ENCODE measurements at places on chromosomes 7 and 10. TPM values are rescaled to one million over a fixed set of nuclear protein-coding genes. Genes with fewer than 3 reads are reported as not detected.

DNA sequence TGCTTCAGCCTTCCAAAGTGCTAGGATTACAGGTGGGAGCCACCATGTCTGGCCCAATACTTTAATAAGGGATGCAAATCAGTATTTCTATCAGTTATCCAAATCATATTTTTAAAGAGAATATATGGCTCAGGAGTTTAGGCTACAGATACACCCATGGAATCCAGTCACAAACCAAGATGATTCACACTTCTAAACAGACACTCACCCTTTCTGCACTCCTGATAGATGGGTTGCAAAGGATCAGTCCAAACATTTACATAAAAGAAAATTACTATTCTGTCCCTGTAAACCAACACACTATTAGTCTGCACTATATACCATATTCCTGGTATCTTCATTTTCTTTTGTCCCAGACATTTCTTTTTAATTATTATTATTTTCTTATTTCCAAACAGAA, 2.2 kb downstream of the MORN4 start:
- DNase-seq = no peak
- H3K4me3 ChIP-seq = no peak overlapping the region
- no peaks in the 10 kb centered on the region for H3K36me3 ChIP-seq

DNA sequence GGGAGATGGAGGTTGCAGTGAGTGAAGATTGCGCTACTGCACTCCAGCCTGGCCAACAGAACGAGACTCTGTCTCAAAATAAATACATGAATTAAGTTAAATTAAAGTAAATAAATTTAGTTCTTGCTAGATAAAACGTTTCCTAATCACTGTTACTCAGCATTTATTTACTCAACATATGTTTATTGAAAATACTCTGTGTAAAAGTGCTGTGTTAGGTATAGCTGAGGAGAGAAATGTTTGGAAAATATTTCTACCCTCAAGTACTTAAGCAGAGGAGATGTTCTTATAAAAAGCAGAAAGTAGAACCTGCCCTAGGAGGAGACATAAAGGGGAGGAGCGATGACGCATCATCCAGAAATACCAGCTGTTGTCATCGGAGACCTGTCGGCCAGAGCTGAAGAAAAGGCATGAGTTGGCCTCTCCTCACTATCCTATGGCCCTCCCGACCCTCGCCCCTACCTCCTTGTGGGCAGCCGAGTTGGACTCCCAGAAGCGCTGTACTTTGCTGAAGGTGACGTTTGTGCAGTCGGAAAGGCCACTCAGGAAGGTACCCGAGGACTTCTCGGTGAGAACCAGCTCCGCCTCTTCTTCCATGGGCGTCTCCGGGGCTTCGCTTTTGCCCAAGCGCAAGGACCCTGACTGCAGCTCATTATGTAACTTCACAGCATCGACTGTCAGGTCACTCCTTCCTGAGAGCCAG, 1.1 kb downstream of the RRP12 start:
- DNase-seq = no peak
- peaks cover 6% of the 10 kb centered on the region for H3K4me1 ChIP-seq
- H3K36me3 ChIP-seq = no peaks in the 10 kb centered on the region
- peak overlapping the region; percentile 82 for H3K4me3 ChIP-seq
- no peaks in the 10 kb centered on the region for H3K27me3 ChIP-seq

DNA sequence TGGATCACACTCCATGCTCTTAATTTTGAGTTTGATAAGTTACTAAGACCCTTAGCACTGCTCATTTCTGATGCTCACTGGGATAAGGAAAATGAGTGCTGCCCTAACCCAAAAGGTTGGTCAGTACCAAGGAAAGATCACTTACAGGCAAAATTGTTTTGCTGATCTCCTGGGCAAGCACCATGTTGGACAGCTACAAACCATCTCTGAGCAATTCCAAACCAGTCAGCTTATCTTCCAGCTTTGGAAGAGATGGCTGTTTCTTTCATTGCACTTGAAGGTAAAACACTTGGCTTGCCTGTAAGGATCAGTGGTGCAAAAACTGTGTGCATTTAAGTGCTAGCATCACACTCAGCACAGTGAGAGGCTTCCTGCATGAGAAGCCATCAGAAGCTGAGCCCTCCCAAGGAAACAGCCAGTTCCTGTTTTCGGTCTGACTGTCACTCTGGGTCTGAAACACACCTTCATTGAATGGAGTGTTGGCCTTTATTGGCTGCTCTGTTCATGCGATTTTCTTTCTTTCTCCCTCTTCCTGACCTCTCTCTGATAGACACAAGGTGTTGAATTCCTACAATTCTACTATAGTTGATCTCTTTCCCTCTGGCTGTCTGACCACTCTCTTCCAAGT, 126.4 kb upstream of the GHITM start:
- DNase-seq = no peak
- H3K36me3 ChIP-seq = no peaks in the 10 kb centered on the region
- H3K27me3 ChIP-seq = peaks cover 4% of the 10 kb centered on the region

DNA sequence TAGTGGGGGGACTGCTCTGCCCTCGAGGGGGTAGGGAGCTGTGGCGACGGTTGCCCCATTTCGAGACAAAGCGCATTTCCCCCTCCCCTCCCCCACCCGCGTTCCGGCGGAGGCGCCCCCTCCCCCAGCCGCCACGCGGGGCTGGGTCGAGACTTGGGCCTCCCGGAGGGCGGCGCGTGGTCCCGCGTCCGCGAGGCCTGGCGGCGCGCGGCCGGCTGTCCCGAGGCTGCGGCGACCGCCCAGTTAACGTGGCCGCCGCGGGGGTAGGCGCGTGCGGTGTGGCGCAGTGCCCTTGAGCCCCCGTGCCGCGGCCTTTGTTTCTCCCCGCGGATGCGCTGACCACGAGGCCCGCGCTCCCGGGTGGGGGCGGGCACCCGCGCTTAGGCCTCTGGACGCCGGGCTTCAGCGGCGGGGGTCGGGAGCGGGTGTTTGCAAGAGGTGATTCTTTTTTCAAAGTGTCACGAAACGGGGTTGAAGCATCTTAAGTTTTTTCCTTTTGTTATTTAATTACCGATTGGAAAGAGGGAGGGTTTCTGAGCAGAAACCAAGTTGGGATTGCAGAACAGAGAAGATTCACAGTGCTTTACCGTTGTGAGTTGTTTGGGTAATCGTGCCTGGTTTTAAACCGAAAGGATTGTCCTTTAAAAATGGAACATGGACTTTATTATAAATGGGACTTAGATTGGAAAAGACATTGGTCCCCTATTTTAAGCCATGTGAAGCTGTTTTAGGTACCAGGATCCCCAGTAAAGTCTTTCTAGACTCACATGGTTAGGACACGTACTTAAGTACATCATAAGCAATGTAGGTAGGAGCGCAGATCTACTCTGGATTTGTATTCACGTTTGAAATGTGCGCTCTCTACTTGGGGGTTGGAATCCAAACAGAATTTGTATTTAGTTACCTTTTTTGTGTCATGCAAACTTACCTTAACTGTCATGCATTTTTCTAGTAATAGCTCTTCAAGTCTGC, 760 bp downstream of the CBX3 start:
- H3K4me3 ChIP-seq = peak overlapping the region; percentile 100
- no peak for DNase-seq

DNA sequence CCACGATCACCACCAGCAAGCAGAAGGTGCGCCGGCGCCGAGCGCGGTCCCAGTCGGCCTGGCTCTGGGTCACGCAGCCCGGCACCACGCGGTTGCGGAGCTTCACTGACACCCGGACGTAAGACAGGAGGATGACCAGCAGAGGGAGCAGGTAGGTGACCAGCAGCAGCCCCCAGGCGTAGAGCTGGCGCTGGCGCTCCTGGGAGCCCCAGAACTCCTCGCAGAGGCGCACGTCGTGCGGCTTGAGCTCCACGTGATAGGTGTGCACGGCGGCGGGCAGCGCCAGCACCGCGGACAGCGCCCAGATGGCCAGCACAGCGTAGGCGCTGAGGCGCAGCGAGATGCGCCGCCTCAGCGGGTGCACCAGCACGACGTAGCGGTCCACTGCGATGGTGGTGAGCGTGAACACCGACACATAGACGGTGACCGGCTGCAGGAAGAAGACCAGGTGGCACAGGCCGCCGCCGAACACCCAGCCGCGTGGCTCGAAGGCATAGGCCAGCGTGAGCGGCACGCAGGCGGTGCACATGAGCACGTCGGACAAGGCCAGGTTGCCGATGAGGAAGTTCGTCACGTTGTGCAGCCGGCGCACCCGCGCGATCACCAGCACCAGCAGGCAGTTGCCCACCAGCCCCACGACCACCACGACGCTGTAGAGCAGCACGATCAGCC, 920 bp downstream of the PRLHR start:
- no peaks in the 10 kb centered on the region for H3K27me3 ChIP-seq
- DNase-seq = no peak
- no peak overlapping the region for H3K4me3 ChIP-seq
- H3K27ac ChIP-seq = no peak overlapping the region

The ITGB8 gene
- total RNA-seq = 52.1 TPM

Measured in breast epithelium (tissue), 4 donors.